Mucosa of gallbladder (tissue), 1 donor: ENCODE measurements at places on chromosomes 1 and 21.

GRCh38 chr1:222301652-222302051, 246.3 kb downstream of the HHIPL2 start:
- no peak for DNase-seq

GRCh38 chr1:58406301-58407071, 140.0 kb downstream of the OMA1 start:
- no peak for DNase-seq

- DNase-seq, result no peak
Observed at GRCh38 chr21:33866826-33867225, 48.8 kb downstream of the ATP5PO start.

- no peak for DNase-seq
Observed at GRCh38 chr21:37087188-37087587, 14.1 kb downstream of the TTC3 start.

DNA sequence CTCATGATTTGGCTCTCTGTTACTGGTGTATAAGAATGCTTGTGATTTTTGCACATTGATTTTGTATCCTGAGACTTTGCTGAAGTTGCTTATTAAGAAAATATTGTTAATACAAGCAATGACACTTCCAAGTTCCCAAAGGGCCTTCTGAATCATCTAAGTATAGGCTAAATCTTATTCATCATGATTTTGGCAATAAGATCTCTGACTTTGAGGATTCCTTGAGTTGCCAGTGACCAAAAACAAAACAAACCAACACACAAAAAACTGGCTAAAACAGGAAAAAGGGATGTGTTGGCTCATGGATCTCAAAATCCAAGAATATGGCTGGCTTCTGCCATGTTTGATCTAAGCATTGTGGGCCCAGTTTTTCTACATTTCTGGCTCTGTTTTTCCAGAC, 163.4 kb downstream of the HHIPL2 start:
- no peak for DNase-seq

- DNase-seq, result no peak
Observed at GRCh38 chr1:219086956-219087469, 86.7 kb upstream of the LYPLAL1 start.

DNA sequence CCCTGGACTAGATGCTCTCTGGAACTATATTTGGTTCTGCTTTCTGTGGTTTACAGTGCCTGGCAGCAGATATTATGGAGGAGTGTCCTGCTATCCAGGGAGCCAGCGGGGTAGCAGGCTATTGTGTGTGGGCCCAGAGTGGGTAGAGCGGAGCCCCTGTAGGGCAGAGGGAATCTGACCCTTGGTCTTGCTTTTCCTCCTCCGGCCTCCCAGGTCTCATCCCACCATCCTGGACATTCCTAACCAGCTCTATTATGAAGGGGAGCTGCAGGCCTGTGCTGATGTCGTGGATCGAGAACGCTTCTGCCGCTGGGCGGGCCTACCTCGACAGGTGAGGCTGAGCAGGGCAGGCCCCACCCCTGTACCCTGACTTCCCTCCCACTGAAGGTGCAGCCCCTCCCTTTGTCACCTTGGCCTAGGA, 9.1 kb downstream of the RHOC start:
- no peak for DNase-seq

DNA sequence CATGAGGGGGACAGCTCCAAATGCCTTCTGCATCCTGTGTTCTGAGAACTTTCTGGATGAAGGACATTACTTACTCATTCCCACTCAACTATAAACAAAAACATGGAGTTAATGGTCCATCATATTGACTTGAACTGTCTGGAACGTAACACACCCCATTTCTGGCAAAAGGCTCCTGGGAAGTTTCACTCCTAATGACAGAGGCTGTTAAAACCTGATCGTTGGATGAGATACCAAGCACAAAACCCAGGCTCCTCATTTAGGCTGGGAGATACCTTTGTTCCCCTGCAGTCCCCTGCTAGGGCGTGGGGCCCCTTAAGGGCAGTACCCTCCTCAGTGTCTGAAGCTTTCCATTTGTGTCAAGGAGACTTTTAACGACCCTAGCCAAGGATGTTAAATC, 78.9 kb downstream of the RHOU start:
- DNase-seq, result no peak

DNA sequence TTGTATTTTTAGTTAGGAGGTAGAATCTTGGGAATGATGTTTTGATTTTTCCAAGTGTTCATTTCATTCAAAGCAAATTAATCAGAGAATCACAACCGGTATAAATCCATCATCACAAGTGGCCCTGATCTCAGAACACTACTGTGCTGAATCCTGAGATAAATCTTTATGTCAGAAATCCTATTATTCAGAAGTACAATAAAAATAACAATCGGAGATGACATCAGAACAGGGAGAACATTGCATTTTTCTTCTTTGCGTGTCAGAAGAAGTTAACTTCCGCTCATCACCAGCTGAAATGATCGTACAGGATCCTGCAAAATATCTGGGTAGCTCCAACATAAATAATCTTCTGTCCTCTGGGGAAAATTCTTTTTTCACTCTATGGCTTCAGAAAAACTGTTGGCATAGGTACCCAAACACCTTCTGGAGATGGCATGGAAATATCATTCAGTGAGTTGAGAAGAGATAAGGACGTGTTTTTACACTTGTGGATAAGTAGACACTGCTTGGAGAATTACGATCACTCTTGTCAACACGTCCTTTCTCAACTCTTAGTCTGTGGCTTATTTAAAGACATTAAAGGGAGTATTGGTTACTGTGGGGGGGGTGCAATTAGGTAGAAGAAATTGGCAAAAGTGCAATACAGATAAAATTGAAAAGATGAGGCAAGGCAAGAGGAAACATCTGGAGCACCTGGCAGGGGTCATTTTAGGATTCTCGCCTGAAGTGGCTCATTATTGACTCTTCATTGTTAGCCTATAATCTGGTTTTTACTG, 46.9 kb upstream of the SMYD2 start:
- DNase-seq, result no peak

DNA sequence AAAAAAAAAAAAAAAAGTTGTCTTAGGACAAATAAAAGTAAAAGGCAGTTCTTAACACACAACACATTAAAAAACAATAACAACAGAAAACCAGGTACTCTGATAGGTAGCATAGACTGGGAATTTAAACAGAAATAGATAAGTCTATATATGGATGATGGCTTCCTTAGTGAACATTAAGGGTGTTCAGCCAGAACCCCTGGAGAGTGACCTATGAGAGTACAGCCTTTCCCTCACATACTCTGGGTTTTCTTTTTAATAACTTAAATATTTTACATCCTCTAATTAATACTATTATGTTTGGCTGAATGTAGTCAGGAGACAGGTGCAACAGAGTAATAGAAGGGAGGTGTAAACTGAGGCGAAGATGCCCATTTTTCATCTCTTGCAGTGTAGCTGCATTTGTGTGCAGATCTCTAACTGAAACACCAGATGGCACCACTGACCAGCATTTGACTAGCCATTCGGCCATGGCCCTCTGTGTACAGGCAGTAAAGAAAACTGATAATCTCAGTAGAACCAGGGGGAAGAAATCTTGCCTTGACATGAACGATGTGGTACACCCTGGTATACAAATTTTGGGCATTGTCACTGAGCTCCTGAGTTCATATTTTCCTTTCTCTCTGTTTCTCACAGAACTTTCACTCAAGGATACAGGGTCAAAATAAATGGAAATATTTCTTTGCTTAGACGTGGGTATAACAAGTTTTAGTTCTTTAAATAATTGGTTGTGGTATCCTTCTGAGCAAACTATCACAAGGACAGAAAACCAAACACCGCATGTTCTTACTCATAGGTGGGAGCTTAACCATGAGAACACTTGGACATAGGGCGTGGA, 7.6 kb downstream of the TTF2 start:
- DNase-seq, result peak; percentile 31

DNA sequence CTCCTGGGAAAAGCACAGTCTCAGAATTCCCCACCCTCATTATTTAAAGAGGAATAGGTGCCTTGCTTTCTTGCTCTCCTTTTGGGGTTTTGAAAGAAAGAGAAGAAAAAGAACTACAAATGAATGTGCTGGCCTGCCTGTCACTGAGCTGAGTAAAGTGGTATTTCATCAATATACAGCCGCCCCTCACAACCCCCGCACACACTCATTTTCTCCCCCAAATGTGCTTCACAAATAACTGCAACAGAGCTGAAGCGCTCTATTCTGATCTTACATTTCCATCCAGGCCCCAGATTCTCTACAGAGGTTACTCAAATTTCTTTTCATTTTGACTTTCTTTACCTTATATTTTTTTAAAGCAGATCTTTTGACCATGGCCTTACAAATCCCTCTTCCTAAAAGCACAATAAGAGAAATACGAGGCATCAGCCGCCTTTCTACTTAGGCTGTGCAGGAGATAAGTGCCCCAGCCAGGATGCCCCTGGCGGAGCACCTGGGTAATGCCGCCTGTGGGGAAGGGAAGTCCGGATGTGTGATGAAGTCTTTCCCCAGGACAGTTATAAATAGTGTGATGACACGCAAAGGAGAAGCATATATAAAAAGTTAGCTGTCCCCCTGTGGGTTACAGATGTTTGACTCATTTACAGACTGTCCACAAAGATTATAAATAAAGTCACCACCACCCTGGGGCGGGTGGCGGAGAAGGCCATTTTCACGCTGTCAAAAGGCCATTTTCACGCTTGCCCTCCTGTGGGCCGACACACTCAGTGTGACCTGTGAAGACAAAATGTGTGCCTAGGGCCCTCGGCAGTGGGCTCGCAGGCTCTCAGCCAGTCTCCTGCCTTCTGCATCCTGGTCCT, 6.5 kb downstream of the KCNN3 start:
- no peak for DNase-seq

DNA sequence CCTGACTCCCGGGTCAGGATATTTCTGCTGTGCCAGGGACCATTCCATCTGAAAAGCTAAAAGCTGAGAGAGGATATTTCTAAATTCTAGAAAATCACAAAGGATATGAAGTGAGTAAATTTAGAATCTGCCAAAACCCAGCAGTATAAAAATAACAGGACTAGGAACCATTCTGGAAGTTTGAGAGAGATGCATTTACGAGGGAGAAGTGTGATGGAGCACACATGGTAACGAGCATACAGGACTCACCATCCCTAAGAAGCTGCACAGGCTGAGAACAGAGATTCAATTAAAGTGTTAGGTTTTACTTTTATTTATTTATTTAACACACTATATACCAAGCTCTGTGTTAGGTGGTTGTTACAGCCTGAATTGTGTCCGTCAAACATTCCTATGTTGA, 116.3 kb downstream of the GLUL start:
- no peak for DNase-seq
